D341Med (cell line): ENCODE measurements at places on chromosomes 1 and 21.

- no peak for DNase-seq
Observed at GRCh38 chr21:45366931-45367401, 38.0 kb upstream of the COL18A1 start.

DNA sequence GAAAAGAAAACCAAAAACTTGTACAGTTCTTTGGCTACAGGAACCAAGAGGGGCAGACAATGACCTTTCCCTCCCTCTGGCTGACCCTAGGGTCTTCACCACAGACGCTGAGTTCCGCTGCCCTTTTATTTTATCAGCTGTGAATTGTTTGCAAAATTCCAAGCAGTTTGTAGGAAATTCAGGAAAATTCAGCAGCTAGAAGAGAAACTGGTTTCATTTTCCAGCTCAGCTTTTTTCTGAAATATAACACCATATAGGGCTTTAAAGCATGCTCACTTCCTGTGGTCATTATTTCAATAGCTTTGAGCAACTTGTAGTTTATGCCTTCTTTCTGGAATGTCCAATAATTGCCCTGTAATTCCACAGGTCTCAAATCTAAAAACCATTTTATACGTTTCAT lies 5.5 kb upstream of the PIK3R3 start:
- no peak for DNase-seq

GRCh38 chr1:225897595-225898514 lies 8.9 kb upstream of the LEFTY1 start:
- DNase-seq: no peak

DNA sequence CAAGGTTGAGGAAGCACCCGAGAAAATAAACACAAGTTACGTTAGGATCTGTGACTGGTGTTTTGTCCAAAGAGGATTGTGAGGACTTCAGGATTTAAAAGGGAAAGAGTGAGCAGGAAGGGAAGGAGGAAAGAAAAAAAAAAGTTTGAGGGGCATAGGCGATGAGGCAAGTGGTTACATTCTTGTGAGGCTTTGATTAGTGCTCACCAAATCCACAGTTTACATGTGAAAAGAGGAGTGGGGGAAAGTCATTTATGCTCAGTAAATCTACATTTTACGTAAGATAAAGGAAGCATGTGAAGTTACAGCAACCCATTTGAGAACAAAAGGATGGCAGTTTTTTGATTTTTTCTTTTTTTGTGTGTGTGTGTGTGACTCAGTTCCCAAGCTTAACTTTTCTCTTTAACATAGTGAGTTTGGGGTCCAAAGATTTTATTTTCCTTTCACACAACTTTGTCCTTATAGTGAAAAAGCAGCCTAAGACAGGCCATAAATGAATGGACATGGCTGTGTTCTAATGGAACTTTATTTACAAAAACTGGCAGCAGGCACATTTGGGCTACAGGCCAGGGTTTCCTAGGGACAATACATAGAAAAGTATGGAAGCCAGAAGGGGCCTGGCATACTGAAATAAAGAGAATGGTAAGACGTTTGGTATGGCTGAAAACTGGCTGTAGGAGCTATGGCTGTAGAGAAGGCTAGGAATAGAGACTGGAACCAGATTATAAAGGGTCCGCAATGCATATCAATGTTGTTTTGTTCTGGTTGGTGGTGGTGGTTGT lies 121.7 kb downstream of the FGGY start:
- DNase-seq: no peak

DNA sequence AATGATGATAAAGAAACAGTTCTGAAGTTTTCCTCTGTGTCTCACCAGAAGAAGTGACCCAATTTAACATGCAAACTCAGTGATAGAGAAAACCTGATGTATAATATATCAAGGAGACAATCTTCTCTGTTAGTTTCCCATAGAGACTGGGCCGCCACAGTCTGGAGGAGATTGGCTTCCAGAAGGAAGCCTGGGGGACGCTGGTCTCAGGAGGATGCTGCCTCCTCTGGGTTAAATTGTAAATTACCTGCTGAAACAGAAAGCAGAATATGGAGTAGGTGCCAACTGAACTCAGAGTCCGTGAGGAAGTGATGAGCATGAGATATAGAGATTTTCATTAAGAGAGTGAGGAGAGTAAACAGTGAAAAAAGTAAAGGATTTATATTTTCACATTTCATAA lies 15.8 kb downstream of the OR14I1 start:
- DNase-seq: no peak

DNA sequence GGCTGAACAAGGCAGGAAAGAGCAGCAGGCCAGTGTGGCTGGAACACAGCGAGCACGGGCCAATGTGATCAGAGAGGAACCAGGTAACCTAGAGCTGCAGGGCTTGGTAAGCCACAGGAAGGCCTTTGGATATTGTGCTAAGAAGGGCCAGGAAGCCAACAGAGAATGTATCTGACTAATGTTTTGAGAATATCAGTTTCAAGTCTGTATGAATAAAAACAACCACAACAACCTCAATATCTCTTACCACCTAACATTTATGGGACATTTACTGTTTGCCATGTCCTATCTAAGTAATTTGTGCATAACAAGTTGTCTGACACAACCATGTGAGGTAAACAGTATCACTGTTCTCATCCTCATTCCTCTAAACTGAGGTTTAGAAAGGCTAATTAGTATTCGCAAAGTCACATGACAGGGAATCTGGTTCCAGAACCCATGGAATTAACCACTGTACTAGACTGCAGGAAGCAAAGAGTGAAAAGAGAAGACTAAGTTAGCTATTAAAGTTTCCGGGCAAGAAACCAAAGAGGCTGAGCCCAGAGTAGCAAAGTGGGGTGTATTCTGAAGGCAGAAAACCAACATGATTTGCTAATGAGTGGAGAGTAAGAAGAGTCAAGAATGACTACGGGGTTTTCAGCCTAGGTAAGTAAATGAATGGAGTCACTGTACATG lies 38.9 kb downstream of the SPRTN start:
- DNase-seq: no peak

DNA sequence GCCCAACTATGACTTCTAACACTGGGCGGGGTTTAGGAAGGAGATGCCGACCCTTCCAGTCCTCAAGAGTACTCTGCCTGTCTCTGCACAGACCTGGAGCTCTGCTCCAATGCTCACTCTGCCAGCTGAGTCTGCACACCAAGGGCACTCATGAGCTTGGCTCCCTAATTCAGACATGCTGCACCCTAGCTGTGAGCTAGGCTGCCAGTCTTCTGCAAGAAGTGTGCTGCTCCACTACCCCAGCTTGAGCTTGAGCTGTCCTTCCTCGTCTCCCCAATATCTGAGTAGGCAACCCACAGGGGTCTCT lies 13.2 kb downstream of the TP53BP2 start:
- DNase-seq: no peak

- DNase-seq: no peak
Observed at GRCh38 chr1:33005838-33006421, 30.8 kb downstream of the AK2 start.

GRCh38 chr1:29368936-29369932 lies 132.9 kb downstream of the PTPRU start:
- no peak for DNase-seq

DNA sequence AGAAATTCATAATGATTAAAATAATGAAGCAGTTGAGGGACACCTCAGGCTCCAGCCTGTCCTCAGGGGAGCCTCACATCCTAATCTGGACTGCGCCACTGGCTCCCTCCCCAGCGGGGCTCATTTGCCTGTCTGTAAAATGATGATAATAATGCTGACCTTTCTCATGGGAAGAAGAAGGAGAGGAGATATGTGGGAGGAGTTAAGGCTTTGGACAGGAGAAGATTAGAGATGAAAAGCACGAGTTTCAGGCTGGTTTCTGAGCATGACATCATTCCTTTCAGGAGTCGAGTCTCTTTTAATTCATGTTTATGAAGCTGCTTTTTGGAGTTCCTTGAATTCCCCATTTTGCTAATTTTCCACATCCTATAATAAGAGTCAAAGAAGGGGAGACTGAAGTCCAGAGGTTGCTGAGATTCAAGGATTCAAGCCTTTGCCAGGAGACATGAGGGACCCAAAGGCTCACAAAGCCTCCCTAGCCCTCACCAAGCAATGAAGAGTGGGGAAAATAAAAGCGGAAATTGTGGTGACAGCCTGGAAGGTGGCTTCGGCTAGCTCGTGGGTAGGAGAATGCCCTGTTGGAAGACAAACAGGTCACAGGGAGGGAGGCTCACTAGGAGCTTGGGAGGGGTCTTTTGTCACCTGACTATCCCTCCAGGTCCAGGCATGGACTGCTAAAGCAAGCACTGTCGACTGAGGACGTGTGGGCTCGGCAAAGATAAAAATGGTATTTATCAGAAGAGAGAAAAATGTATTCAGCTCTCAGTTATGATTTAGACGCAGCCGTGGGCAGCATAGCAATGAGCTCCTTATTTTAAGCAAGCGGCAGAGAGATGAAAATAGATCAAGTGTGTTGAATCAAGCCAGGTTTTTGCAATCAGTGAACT lies 27.5 kb upstream of the STMN1 start:
- DNase-seq: no peak

GRCh38 chr1:228920831-228921230 lies 185.6 kb downstream of the RHOU start:
- DNase-seq: no peak

GRCh38 chr1:223403184-223403815 lies 10.1 kb downstream of the CCDC185 start:
- DNase-seq: no peak

- DNase-seq: no peak
Observed at GRCh38 chr1:52899445-52899894, 22.1 kb downstream of the ECHDC2 start.

GRCh38 chr1:35763201-35763600 lies 6.6 kb downstream of the CLSPN start:
- DNase-seq: no peak

GRCh38 chr1:225467193-225468020 lies 39.6 kb upstream of the LBR start:
- no peak for DNase-seq

DNA sequence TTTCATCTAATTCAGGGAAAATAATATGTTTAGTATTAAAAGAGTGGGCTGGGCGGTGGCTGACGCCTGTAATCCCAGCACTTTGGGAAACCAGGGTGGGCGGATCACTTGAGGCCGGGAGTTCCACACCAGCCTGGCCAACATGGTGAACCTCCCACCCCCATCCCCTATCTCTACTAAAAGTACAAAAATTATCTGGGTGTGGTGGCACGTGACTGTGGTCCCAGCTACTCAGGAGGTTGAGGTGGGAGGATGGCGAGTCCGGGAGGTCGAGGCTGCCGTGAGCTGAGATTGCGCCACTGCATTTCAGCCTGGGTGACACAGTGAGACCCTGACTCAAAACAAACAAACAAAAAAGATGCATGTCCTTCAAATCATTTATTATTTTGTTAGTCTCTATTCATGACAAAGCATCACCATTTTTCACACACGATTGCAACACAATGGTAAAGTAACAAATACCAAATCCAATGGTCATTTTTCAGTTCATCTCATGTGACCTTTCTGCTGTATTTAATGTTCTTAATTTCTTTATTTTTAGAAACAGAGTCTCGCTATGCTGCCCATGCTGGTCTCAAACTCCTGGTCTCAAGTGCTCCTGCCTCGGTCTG lies 1.0 kb downstream of the MSH4 start:
- no peak for DNase-seq

GRCh38 chr1:184759112-184759511 lies 4.5 kb upstream of the EDEM3 start:
- DNase-seq: no peak

DNA sequence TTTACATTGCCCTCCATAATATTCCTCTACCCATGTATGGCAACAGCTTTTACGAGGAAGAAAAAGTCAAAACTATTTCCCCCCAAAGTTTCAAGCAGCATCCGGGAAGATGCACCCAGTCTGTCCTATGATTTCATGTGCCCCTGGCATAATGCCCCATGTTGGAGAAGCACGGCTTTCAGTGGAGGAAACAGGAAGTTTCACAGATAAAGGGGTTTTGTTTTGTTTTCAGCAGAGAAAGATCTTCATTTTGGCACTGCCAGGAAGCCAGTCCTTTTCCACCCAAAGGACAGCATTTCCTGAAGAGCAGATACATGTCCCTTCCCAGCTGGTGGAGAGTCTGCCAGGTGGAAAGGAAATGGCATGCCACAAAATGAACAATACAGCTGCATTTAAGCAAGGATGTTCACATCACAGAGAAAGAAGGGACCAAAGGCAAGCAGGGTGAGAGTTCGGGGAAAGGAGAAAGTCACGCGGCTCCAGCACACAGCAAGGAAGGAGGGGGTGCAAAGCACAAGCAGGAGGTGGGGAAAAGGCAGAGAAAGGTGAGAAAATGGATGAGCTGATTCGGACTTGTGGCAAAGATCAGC lies 95.3 kb upstream of the HIVEP3 start:
- DNase-seq: no peak

DNA sequence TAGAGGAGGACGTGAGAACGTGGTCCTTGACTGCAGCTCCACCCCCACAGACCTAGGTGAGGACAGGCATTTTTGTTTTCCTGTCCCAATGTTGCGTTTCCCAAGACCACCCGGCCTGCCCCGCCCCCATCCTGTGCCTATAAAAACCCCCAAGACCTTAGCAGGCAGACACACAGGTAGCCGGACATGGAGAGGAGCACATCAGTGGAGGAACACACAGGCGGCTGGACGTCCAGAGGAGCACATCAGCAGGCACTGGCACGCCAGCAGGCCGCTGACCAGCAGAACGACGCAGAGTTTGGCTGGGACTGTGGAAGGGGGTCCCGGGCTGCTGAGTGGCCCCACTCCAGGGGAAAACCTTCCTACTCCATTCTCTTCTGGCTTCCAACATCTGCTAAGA lies 12.7 kb upstream of the HMGCL start:
- DNase-seq: no peak

DNA sequence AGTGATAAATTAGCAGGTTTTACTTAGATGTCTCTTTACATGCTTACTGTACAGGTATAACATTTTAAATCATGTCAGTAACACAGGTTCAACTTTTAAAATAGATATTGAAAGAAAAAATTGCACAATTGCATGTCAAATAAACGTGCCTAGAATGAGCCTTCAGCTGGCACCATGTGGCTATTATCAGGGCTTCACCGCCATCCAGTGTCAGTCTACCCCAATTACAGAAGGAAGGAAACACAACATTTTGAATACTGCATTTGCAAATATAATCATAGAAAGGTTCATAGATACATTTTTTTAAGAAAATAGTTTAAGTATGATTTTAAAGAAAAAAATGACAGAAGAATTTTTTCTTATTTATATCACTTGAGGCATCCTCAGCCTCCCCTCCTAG lies 47.5 kb upstream of the SERTAD4 start:
- DNase-seq: no peak

- no peak for DNase-seq
Observed at GRCh38 chr1:73162564-73162963, 880.2 kb upstream of the NEGR1 start.

DNA sequence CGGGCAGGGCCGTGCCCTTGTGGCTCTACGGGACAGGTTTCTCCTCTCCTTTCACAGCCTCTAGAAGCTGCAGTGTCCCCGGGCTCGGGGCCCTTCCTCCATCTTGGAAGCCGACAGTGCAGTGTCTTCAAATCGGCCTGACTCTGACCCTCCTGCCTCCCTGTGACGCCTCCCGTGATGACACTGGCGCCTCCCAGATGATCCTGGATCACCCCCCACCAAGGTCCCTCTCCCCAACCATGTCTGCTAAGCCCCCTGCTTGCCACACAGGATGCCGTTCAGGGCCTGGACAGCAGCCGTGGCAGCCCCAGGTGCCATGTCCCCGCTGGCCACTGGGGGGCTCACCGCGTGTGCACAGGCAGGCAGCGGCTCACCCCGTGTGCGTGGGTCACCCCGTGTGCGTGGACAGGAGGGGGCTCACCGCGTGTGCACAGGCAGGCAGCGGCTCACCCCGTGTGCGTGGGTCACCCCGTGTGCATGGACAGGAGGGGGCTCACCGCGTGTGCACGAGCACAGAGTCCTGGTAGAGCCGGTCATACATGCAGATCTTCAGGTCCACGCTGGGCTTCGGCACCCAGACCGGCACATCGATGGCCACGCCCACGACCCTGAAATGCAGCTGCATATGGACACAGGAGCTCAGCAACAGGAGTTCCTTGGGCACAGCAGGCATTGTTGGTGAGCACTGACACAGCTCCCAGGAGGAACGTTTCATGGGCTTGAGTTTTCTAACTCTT lies 24.9 kb upstream of the TMEM52 start:
- DNase-seq: peak; percentile 85
